Central memory CD4-positive, alpha-beta T cell (primary cell): ENCODE measurements at places on chromosomes 12 and 14.

DNA sequence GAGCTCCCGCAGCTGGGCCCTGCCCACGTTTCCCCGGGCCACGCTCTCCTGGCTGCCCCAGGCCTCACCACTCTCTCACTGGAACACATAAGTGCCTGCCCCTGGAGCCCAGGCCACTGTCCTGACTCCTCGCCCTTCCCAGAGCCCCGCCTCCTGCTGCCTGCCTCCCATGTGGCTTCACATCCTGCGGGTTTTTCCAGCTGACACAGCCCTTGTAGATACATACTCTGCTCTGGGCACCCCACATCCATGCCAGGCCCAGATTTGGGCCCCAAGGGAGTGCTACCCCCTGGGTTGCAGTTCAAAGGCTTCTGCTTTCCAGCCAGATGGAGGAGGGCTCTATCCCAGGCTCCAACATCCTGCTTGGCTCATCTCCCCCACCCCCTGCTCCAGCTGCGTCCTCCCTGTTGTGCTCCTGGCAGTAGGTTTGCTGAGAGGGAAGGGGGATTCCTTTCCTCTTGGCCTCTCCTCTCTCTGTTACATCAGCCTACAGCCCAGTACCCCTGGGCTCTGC is 60.1 kb downstream of the TSPAN9 start:
- DNase-seq: no peak

- no peak for DNase-seq
Observed at GRCh38 chr14:56206596-56206995, 88.4 kb downstream of the PELI2 start.

GRCh38 chr14:70788898-70789297 is 20.4 kb downstream of the MAP3K9 start:
- DNase-seq: no peak

DNA sequence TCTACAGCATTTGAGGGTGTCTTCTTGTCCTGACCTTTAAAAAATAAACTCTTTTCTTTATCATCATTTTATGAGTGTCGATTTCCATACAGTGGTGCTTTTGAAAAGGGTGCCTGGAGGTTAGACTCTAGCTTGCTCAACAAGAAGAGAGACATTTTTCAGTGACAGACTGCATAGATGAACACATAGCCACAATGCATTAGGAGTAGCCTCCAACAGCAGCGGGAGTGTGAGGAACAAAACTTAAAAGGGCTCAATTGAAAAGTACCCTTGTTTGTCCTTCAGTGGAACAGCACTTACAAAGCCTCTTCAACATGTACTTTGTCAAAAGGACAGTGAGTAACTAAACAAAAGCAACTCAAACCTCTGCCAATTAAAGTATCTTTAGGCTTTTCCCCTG is 119.3 kb downstream of the SOX5 start:
- DNase-seq: no peak

GRCh38 chr12:48163150-48163747 is 5.9 kb upstream of the ASB8 start:
- DNase-seq: no peak

GRCh38 chr14:94945615-94946014 is 175.7 kb upstream of the GSC start:
- DNase-seq: peak; percentile 74

GRCh38 chr12:70154960-70155589 is 88.2 kb upstream of the CNOT2 start:
- DNase-seq: no peak

DNA sequence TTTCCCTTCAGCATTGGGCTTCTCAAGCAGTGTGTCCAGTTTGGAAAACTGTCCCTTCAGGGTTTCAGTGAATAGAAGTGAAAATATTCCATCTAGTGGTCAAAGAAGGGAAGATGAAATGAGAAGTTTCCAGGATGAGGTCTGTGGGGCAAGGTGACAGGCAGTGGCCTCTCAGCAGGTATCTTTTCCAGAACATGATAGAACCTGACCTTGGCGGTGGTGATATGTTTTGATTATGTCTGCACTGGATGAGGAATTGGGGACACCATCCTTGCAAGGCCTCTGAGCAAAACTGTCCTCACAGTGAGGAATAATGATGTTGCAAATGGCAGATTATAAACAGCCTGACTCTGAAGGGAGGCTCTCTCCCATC is 4.7 kb downstream of the GPX2 start:
- DNase-seq: no peak

DNA sequence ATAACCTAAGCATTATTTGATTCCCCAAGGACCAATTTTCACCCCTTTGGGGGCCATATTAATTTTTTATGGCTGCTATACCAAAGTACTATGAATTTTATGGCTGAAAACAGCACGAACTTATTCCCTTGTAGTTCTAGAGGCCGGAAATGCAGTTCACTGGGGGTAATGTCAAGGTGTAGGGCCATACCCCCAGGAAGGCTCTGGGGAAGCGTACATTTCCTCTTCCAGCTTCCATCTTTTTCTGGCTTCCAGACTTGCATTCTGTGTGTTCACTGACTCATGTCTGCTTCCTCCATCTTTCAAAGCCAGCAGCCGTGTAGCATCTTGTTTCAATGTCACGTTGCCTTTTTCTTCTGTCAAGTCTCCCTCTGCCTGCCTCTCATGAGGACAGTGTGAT is 133.5 kb downstream of the BICD1 start:
- no peak for DNase-seq

DNA sequence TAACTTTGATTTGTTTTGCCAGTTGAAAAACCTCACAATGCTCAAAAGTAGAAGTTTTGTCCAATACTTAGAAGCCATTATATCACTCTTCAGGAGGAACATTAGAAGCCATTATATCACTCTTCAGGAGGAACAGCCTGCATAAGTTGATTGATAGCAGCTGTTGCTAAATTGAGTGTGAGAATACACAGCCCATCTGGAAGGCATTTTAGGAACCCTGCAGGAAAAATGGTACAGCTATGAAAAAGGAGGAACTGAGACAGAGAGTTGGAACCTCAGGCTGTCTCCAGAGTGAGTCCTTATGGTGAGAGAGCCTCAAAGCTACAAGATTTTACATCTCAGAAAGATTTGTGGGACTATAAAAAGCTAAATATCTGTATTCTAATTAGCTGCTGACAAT is 207.0 kb downstream of the MYRFL start:
- DNase-seq: no peak

DNA sequence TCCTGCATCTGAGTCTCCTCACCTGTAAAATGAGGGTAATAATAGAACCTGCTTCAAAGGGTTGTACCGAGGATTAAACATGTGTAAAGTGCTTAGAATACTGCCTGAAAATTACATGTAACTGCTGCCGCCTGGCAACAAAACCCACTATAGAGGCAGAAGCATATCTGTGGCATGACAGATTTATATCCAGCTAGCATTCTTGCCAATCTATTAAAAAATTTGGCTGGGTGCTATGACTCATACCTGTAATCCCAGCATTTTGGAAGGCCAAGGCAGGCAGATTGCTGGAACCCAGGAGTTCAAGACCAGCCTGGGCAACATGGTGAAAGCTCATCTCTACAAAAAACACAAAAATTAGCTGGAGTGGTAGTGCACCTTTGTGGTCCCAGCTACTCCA is 16.4 kb upstream of the KSR2 start:
- DNase-seq: no peak

GRCh38 chr14:22598099-22598895 is at the start of gene ABHD4:
Gene ABHD4 (plus strand): TSS chr14:22598300. CDS start chr14:22598307, 7 bp downstream.
- DNase-seq: peak; percentile 58

DNA sequence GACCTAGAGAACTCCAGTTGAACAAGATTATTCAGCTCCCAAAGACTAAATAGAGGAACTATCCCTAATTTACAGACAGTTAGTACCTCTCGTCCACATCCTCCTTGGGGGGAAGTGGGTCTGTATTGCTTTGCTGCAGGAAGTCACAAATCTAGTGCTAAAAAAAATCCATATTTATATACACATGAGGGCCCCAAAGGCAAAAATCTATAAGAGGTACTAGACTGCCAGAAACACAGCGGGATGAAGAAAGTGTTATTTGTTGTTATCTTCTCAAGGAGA is 190.1 kb downstream of the TTC8 start:
- DNase-seq: no peak

GRCh38 chr14:40682131-40682913 is 924.4 kb upstream of the LRFN5 start:
- no peak for DNase-seq

- no peak for DNase-seq
Observed at GRCh38 chr12:132411457-132411856, 78.5 kb upstream of the FBRSL1 start.

GRCh38 chr12:617304-617915 is 45.8 kb downstream of the NINJ2 start:
- no peak for DNase-seq

DNA sequence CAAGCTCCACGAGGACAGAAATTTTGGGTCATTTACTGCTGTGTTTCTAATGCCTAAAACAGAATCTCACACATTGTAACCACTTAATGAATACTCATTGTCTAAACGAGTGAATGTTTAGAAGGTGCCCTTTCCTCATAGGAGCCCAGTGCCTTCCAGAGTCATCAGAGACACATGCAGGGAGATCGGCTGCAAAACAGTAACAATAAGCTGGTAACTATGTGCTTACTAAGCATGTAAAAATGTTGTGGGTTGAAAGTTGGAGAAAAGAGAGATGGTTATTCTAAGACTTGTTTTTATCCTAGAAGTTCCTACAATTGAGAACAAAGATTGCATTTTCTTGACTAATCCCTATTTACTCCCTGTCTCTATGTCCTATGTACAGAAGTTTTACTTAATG is 7.4 kb downstream of the TESPA1 start:
- DNase-seq: no peak

DNA sequence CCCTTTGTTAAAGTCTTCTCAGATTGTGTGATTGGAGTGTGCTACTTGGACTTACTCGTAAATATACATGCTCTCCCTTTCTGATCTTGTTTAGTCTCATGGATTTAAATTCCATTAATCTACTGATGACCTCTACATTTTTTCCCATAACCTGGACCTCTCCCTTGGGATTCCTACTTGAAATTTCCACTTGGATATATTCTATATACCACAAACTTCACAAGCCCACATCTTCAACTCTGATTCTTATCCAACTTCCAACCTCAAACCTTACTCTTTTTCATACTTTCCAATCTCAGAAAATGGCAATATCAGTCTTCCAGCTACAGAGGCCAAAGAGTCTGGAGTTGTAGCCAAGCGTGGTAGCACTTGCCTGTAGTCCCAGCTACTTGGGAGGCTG is 49.1 kb upstream of the OTOGL start:
- DNase-seq: no peak

DNA sequence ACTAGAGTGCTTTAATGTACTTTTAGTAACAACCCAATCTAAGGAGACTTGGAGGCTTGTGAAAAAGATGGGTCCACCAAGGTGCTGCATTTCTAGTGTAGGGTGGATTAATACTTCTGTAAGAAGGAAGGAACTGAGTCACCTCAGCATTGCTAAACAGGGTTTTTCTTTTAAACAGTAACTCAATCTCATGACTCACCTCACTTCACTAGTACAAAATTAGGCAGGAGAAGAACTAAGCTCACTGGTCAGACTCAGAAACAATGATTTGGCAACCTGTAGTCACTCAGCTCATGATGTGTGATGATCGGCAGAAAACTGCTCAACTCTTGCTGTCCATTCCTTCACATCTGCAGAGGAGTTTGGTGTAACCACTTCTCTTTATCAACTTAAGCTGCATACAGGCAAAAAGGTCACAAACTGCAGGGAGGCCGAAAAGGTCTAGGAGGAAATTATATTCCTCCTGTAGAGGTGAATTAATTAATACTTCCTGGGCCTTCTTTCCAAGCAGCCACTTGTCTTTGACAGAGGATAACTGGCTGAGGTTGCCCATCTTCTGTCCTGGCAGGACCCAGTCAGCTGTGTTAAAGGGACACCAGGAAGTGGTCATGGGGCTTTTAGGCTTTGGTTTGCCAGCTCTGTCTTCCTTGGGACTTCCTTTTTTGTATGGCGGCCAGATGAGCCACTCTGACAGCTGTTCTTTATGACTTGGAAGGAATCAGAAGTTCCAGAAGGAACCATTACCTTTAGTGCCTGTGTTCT is 466.9 kb downstream of the FUT8 start:
- DNase-seq: no peak

GRCh38 chr12:124742111-124742510 is 121.6 kb downstream of the SCARB1 start:
- DNase-seq: no peak

- no peak for DNase-seq
Observed at GRCh38 chr12:121512561-121512960, 68.3 kb downstream of the KDM2B start.

DNA sequence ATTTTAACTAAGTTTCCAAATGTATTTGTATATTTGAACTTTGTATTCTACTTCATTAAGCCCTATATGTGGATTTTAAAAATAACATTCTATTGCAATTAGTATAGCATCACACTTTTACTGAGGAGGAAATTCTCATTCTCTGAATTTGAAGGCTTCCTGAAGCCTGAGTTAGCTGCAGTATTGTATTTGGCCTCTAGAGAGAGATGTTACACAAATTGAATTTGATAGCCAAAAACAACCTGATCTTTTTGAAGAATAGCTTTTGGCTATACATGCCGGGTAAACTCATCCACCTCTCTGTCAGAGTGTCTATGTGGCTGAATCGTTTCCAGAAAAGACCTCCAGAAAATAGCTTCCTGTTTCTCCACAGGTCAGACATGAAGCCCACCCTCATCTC is 316.5 kb upstream of the OR4E1 start:
- DNase-seq: no peak
